Amygdala (tissue), 56 donors: ENCODE measurements at places on chromosomes 2 and 18.
A peak's percentile ranks its signal among the peaks of the same experiment; 100 is the strongest.

GRCh38 chr2:204251158-204251997, 293.9 kb upstream of the PARD3B start:
- DNase-seq = no peak

DNA sequence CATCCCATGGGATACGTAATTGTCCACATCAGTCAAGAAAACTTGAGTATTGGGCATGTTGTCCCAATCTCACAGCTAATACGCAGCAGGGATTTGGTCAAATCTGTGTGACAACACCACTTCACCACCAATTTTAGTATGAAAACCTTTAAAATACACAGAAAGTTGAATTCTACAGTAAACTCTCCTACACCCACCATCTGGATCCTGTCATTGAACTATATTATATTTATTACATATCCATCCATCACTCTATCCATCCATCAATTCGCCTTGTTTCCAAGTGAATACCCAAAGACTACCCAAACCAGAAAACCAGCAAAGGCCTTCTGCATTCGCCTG, 846 bp upstream of the FKBP7 start:
- DNase-seq = no peak

DNA sequence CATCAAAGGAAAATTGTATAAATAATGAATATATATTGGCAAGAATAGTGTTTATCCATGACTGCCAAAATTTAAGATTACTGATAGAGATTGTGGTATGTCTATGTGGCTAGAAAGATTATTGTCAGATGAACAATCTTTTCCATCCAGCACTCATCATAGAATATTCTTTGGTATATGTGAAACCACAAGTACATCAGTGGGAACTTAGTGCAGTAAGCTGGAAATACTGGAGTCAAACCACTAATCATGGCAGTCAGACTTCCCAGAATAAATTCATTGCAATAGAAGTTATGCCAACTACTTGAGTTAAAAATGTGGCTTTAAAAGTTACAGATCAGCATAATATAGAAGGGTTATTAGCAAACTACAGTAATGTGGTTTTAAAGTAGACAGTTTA, 310.3 kb downstream of the GULP1 start:
- DNase-seq = no peak

- no peak for DNase-seq
These were observed 167.1 kb downstream of the ESCO1 start for GRCh38 chr18:21433436-21433835.

DNA sequence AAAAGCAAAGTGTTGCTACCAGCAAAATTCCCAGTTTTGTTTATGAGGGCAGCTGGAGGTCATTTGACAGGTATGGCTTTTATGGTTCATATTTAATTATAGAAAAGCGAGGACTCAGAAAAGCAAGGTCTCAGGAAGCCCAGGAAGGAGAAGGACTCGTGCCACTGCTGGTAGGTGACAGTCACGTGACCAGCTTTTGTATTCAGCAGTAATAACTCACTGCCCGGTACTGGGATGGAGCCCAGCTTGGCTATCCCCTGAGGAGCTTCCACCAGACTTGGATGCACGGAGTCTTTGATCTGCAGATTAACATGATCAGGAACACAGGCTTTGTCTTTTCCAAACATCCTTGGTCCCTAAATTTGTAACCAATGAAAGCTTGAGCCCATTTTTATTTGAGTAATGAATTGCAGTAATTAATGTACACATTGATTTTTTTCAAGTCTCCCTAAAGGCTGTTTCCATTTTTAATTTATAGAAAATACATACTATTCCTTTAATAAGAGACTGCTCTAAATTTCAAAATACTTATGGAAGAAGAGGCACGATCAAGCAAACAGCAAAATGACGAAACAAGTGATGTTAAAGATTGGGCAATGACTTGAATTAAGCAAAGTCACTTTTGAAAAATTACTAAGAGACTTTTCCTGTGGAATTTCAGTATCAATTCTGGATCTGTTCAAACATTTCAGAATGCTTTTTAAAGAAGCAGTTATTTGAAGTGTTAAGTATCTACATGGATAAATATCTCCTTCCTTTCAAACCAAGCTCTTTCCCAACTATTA, 251.7 kb upstream of the HNRNPA3 start:
- DNase-seq = no peak

DNA sequence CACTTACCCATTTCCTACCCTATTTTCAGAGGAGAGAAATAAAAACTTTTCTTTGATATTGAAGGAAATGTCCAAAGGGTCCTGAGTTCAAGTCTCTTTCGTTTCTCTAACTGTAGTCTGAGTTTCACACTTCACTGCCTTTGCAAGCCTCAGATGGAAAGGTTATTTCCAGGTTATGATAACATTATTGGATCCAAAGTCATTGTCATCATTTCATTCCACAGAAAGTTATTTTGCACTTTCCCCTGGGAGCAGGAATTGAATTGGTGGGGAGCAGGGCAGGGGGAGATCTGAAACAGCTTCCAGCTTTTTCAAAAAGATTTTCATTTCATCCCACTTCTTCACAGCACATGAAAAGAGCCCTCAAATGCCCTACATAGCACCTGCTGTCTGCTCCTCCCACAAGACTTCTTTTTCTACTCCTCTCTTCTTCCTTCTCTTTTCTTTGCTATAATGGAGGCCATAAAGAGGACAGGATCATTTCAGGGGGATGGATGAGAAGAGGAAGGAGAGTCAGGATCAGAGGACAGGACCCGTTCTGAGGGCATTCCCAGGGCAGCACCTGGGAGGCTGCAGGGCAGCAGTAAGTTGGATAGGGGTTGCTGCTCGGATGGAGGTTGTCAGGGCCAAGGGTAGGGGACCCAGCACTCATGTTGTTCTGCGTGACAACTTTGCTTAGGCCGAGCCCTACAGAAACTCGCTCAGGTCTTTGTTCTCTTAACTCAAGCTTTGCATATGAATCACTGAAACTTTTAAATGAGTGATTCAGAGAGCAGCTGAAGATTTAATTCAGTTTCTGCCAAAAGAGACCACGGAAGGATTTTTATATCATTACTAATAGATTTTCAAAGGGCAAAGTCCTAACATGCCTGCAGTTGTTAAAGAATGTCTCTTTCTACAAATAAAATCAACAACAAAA, 11.4 kb upstream of the GALNT5 start:
- DNase-seq = no peak

GRCh38 chr2:24820598-24821432, 27.6 kb downstream of the CENPO start:
- DNase-seq = no peak

DNA sequence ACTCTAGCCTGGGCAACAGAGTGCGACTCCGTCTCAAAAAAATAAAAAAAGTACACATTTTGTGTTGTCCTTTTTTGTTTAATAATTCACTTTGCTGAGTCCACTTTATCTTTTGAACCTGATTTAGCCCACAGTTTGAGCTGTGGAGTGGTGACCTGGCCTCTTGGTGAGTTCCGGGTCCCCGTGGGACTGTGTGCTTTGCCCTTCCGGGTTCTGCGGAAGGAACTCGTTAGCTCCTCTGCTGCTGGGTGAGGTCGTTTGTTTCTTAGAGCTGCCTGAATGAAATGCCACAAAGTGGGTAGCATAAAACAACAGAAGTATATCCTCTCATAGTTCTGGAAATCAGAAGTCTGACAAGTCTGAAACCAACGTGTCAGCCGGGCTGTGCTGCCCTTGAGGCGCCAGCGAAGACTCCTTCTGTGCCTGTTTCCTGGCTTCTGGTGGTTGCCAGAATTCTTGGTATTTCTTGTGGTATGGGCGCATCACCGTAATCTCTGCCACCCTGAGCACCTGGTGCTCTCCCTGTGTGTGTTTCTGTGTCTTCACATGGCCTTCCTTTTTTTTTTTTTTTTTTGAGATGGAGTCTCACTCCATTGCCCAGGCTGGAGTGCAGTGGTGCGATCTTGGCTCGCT, 3.5 kb downstream of the EFHD1 start:
- no peak for DNase-seq

DNA sequence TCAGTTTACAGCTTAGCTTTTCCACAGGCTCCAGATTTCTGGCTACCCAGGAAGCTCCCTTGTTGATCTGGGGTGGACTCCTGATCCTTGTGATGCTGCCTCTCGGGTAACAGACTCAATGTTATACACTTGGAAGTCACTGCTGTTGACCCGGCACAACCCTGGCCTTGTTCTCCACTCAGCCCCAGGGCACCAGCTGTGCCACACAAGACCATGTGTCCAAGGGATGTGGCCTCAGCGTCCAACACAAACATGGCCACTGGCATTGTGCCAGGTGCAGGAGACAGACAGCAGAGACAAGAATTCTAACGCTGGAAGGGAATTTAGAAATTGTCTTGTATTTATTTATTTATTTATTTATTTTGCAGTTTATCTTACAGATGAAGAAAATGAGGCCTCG, 39.0 kb upstream of the PPP4R1 start:
- peak; percentile 17 for DNase-seq

DNA sequence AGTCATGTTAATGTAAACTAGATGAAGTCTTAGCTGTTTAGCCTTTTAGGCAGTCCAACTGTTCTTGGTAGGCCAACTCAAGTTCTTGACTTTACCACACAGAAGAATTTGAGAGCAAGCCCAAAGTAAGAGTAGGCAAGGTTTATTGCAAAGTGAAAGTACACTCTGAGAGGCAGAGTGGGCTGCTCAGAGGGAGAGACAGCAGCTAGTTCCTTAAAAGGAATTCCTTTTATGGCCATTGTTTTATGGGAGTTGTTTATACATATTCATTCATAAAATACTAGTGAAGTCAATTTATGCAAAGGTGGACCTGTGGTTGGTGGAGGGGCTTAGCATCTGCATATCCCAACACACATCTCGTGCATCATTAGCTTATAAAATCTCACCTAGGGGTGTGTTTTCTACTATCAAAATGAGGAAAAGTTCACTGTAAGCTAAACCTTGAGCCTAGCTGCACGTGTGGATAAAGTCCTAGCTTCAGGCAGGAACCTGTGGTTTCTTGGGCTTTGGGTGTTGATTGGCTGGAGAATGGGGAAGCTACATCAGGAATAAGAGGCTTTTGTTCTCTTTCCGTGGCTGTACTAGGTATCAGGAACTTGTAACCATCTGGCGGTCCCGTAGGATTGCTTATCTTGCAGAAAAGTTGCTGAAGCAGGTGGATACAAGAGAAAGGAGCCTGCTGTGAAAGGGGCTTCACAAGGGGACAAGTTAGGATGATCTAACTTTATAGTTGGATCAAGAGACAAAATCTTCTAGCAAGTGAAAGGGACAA, 110.4 kb upstream of the GULP1 start:
- no peak for DNase-seq

DNA sequence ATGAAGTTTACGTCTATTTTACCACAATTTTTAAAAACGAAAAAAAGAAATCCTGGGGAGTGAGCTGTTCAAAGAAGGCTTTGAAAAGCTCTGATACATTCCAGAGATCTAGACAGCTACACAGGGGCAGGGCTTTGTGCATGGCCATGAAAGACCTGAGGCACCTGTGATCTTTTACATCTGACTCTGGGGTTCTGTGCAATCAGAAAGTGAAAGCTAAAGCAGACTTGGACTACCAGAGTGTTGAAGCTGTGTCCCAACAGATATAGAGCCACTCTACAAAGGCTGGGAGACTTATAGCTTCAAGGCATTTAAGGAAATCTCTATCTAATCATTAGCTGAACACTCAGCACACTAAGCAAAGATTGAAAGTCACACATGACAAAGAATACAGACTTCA, 34.1 kb downstream of the PARD6G start:
- no peak for DNase-seq

GRCh38 chr2:96258166-96259022, 7.4 kb downstream of the TMEM127 start:
- DNase-seq = no peak

DNA sequence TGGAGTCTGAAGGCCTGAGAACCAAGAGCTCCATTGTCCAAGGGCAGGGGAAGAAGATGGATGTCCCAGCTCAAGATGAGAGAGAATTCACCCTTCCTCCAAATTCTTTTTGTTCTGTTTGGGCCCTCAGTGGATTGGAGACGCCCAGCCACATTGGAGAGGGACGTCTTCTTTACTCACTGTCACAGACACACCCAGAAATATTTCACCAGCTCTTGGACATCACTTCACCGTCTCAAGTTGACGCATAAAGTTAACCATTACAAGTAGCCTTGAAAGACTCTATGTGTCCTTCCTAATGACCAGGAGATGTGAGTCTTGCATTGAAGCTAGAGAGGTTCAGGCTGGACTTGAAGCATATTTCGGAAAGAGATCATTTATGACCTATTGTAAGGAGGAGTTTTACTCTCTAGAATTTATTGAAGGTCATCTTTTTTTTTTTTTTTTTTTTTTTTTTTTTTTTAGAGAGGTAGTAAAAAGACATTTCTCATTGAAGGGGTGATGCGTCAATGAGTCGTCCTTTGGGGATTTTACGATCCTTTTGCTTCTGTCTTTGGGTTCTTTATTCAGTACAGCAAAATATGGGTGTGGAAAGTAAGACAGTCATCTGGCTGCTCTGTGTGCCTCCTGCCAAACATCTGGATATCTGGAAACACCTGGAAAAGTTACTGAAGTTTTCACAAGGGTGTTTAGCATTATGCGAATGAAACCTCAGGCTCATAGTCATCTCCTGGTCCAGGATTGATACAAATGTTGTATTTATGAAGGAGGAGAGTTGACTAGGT, 118.1 kb downstream of the PRPF40A start:
- no peak for DNase-seq

- DNase-seq = no peak
These were observed 59.2 kb upstream of the POMC start for GRCh38 chr2:25227576-25227975.

DNA sequence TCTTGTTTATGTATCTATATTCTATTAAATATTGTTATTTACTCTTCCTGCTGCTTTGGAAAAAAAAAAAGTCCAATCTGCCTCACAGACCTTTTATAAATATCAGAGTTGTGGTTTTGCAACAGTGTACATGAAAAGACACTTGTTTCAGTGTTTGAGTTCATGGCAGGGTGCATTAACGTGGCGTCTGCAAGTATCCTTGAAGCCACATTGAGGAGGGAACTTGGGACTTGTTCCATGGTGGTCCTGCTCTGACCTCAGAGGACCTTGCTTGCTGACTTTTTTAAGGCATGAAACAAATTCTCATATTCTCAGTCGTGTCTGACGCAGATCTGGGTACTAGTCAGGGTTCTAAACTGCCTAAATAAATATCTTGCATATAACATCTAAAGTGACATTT, 55.1 kb downstream of the CRIM1 start:
- no peak for DNase-seq

- DNase-seq = no peak
These were observed 548.5 kb upstream of the ID2 start for GRCh38 chr2:8133363-8133762.

GRCh38 chr2:100833331-100833730, 13.4 kb downstream of the NPAS2 start:
- no peak for DNase-seq

GRCh38 chr2:186052930-186053329, 314.3 kb downstream of the FSIP2 start:
- no peak for DNase-seq

GRCh38 chr2:203579730-203580129, 44.6 kb upstream of the RAPH1 start:
- DNase-seq = no peak
